Spleen (tissue), 13 donors: ENCODE measurements at places on chromosomes 1 and 21. TPM values are rescaled to one million over a fixed set of nuclear protein-coding genes. Genes with fewer than 3 reads are reported as not detected.

- H3K4me1 ChIP-seq, result no peaks in the 10 kb centered on the region
- H3K27ac ChIP-seq, result no peak overlapping the region
- H3K36me3 ChIP-seq, result no peaks in the 10 kb centered on the region
- no peak overlapping the region for H3K4me3 ChIP-seq
- H3K27me3 ChIP-seq, result no peaks in the 10 kb centered on the region
- DNase-seq, result no peak
Measured at GRCh38 chr21:22900490-22900889, 1902.3 kb downstream of the NCAM2 start.

DNA sequence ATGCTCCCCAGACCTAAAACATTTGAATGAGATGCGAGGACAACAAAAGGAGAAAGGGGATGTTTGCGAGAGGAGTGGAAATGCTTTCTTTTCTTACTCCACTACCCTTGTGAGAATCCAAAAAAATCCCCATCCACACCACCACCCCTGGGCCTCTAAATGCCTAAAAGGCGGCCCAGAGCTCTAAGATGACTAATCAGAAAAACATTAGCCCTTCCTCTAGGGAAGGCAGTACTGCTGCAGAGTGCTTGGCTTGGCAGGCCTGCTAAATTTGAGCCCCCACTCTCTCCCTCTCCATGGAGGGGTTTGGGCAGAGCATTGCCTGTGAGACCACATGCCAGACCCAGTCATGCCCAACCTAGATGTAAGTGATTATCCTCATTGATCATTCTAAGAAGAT lies 347.9 kb downstream of the USH2A start:
- no peak overlapping the region for H3K4me3 ChIP-seq
- no peaks in the 10 kb centered on the region for H3K4me1 ChIP-seq
- H3K27me3 ChIP-seq, result no peaks in the 10 kb centered on the region
- no peak for DNase-seq

- no peak overlapping the region for H3K4me3 ChIP-seq
- H3K4me1 ChIP-seq, result no peaks in the 10 kb centered on the region
- no peaks in the 10 kb centered on the region for H3K36me3 ChIP-seq
- H3K27me3 ChIP-seq, result no peaks in the 10 kb centered on the region
Measured at GRCh38 chr1:96569288-96569687, 152.3 kb upstream of the PTBP2 start.

GRCh38 chr1:183388735-183389134 lies 29.4 kb downstream of the NMNAT2 start:
- H3K27me3 ChIP-seq, result no peaks in the 10 kb centered on the region
- H3K4me3 ChIP-seq, result no peak overlapping the region
- DNase-seq, result no peak
- H3K27ac ChIP-seq, result no peak overlapping the region
- H3K4me1 ChIP-seq, result no peaks in the 10 kb centered on the region
- H3K36me3 ChIP-seq, result no peaks in the 10 kb centered on the region

- H3K27me3 ChIP-seq, result no peaks in the 10 kb centered on the region
- H3K4me3 ChIP-seq, result no peak overlapping the region
- H3K4me1 ChIP-seq, result no peaks in the 10 kb centered on the region
- no peak overlapping the region for H3K27ac ChIP-seq
- H3K36me3 ChIP-seq, result no peaks in the 10 kb centered on the region
Measured at GRCh38 chr1:201448990-201449389, 20.0 kb downstream of the PHLDA3 start.

DNA sequence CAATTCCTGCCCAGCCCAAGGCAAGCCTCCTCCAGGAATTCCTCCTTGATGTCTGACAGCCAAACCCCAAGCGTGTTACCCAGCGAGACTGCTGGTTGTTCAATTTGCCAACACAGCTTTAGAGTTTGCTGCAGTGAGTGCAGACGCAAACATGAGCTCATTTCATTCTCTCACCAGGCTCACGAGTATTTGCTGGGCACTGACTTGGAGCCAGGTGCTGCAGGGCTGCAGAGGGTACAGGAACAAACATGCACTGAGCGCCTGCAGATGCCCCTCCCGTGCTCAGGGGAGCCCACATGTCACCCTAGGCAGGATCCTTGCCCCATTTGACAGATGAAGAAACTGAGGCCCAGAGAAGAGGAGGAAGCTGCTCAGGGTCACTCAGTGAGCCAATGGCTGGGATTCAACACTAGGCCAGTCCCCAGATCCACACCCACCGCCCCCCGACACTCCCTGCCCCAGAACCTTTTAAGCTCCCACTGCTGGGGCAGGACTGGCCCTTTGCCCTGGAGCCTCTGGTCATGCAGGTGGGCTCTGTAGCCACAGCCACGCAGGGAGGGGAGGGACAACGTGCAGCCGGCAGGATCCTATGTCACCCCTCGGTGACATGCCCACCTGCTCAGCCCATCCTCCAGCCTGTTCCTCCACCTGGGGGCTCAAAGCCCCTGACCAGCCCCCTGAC lies 363.7 kb downstream of the MATN1 start:
- H3K27me3 ChIP-seq, result no peaks in the 10 kb centered on the region
- no peaks in the 10 kb centered on the region for H3K4me1 ChIP-seq
- no peaks in the 10 kb centered on the region for H3K36me3 ChIP-seq
- DNase-seq, result no peak
- H3K27ac ChIP-seq, result no peak overlapping the region
- H3K4me3 ChIP-seq, result no peak overlapping the region

GRCh38 chr1:94719926-94720793 lies 100.0 kb upstream of the SLC44A3 start:
- H3K27ac ChIP-seq, result peak overlapping the region; percentile 57
- H3K4me1 ChIP-seq, result peaks cover 15% of the 10 kb centered on the region
- no peak overlapping the region for H3K4me3 ChIP-seq
- H3K27me3 ChIP-seq, result no peaks in the 10 kb centered on the region

DNA sequence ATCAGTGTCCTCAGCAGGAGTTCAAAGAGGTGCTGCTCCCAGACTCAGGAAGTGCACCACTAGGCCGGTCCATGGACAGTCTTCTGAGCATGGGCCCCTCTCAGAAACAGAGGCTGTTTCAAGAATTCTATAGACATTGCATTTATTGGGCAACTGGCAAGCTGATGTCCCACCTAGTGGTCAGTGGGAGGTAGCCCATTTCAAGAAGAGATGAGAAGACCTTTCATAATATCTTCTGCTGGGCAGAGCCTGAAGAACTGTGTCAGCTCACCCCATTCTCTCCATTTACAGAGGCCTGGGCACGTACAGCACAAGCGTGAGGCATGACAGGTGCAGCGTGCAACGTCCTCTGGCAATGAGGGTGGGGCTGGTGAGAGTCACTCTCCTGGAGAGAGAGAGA lies 216.0 kb downstream of the DYRK1A start:
- H3K27me3 ChIP-seq, result no peaks in the 10 kb centered on the region
- no peaks in the 10 kb centered on the region for H3K36me3 ChIP-seq
- no peak overlapping the region for H3K27ac ChIP-seq
- H3K4me1 ChIP-seq, result no peaks in the 10 kb centered on the region
- no peak overlapping the region for H3K4me3 ChIP-seq

DNA sequence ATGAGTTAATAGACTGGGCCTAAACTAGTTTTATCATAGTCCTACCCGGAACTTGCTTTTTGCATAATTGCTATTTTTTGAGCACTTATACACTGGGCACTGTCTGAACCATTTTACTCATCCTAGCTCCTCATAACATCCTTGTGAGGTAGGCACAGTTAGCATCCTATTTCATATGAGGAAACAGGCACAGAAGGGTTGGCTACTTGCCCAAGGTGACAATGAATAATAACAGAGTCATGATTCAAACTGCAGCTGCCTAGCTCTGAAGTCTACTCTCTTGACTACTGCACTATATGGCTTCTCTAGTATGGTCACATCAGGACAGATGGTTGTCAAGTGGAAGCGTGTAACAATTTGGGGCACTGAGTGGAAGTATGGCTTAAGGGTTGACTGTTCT lies 18.2 kb upstream of the RC3H1 start:
- H3K36me3 ChIP-seq, result no peaks in the 10 kb centered on the region
- DNase-seq, result no peak
- no peak overlapping the region for H3K27ac ChIP-seq
- H3K27me3 ChIP-seq, result no peaks in the 10 kb centered on the region
- no peaks in the 10 kb centered on the region for H3K4me1 ChIP-seq

DNA sequence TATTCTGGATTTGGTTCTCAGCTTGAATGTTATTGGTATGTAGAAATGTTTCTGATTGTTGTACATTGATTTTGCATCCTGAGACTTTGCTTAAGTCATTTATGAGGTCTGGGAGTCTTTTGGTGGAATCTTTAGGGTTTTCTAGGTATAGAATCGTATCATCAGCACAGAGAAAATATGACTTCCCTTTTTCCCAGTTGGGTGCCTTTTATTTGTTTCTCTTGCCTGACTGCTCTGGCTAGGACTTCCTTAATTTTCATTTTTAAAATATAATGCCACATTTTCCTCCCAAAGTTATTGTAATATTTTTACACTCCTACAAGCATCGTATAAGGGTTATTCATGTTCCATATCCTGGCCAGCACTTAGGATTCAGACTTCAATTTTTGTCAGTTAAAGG lies 111.1 kb downstream of the FNBP1L start:
- no peak overlapping the region for H3K4me3 ChIP-seq
- H3K4me1 ChIP-seq, result no peaks in the 10 kb centered on the region
- no peak overlapping the region for H3K27ac ChIP-seq
- no peaks in the 10 kb centered on the region for H3K27me3 ChIP-seq
- no peak for DNase-seq
- peaks cover 45% of the 10 kb centered on the region for H3K36me3 ChIP-seq

- no peak overlapping the region for H3K4me3 ChIP-seq
- H3K4me1 ChIP-seq, result peaks cover 52% of the 10 kb centered on the region
- H3K36me3 ChIP-seq, result no peaks in the 10 kb centered on the region
- no peak overlapping the region for H3K27ac ChIP-seq
- DNase-seq, result no peak
Measured at GRCh38 chr21:33032434-33033047, 6.8 kb downstream of the OLIG2 start.

- H3K4me3 ChIP-seq, result peak overlapping the region; percentile 45
- DNase-seq, result peak; percentile 96
- peaks cover 98% of the 10 kb centered on the region for H3K4me1 ChIP-seq
- H3K36me3 ChIP-seq, result no peaks in the 10 kb centered on the region
- H3K27ac ChIP-seq, result peak overlapping the region; percentile 85
- H3K27me3 ChIP-seq, result no peaks in the 10 kb centered on the region
Measured at GRCh38 chr21:44927587-44928461, 7.1 kb upstream of the ITGB2 start.

GRCh38 chr1:225772848-225773247 lies 4.8 kb upstream of the SRP9 start:
- peak overlapping the region; percentile 65 for H3K27ac ChIP-seq
- DNase-seq, result no peak
- H3K4me1 ChIP-seq, result peaks cover 83% of the 10 kb centered on the region

- no peak overlapping the region for H3K27ac ChIP-seq
- H3K4me3 ChIP-seq, result no peak overlapping the region
- no peaks in the 10 kb centered on the region for H3K4me1 ChIP-seq
- no peak for DNase-seq
- no peaks in the 10 kb centered on the region for H3K36me3 ChIP-seq
Measured at GRCh38 chr1:79161077-79161476, 154.5 kb upstream of the ADGRL4 start.

DNA sequence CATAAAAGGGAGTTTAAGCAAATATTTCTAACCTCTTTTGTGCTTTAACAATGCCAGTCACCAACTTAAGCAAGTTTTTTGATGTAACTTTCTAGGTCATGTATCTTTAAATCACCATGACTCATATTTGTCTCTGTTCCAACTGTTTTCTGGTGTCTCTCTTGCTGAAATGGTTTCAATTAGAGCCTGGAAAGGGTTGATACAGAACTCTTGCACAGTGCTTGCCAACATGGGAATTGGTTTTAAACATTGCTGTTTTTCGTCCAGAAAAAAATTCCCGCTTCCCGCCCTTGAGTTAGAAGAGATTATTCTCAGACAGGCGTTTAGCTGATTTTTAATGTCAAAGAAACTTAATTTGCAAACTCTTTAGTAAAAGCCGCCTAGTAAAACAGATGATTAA lies 46.4 kb upstream of the SLC22A15 start:
- H3K36me3 ChIP-seq, result no peaks in the 10 kb centered on the region
- no peaks in the 10 kb centered on the region for H3K4me1 ChIP-seq
- no peak overlapping the region for H3K27ac ChIP-seq
- no peaks in the 10 kb centered on the region for H3K27me3 ChIP-seq

PRELP gene
- polyA plus RNA-seq, result 10.7 TPM

FCMR gene
- 229 TPM for polyA plus RNA-seq

EFNA3 gene
- polyA plus RNA-seq, result 2.0 TPM

CLDN17 gene
- polyA plus RNA-seq, result not detected

CHRNB2 gene
- not detected for polyA plus RNA-seq

ARHGAP30 gene
- 31.1 TPM for polyA plus RNA-seq
